NCI-H187 (cell line): ENCODE measurements at places on chromosomes 16 and 17.

GRCh38 chr16:57970970-57971369 is at the start of gene CNGB1:
CNGB1 (minus strand) TSS chr16:57971128; CDS start chr16:57967286, 3,842 bp downstream.
- no peak for DNase-seq

DNA sequence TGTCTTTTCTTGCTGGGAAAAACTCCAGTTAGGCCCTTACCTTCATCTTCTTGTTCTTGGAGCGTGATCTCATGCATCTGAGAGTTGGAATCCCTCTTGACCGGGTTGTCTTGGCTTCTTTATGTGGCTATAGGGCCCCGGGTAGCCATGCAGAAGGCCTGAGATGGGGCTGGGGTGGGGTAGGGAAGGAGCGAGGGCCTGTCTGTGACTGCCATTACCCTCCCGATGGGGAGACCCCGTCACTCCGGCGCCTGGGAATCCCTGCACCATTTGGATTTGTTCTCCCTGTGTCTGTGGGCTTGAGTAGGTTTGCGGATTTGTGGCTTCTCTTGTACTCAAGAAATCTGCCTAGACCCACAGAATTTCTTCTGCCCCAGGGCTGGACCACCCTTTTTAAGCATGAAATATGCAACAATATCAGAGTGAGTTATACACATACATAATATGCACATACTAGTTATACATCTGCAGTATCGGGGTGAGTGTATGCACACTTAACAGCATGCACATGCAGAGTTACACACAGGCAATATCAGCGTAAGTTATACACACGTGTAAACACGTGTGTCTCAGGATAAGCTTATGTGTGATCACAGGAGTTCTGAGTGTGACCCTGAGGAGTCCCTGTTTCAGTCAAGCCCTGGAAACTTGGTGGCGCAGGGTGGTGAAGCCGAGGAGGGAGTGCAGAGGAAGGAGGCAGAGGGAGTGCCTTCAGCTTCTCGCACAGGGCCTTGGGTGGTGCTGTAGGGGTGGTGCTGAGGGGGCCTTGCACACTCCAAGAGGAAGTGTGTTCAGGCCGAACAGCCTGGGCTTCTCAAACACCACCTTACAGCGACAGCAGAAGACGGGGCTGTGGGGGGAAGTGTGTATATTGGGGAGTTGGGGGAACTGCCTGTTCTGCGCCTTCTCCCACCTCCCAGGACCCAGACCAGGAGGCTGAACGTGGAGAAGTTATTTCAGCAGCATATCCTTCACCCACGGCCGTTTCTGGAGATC is 18.5 kb downstream of the CCDC42 start:
- DNase-seq: no peak

GRCh38 chr16:4142268-4142667 is 26.0 kb upstream of the ADCY9 start:
- no peak for DNase-seq

GRCh38 chr17:50903604-50904517 is 37.7 kb upstream of the TOB1 start:
- no peak for DNase-seq

DNA sequence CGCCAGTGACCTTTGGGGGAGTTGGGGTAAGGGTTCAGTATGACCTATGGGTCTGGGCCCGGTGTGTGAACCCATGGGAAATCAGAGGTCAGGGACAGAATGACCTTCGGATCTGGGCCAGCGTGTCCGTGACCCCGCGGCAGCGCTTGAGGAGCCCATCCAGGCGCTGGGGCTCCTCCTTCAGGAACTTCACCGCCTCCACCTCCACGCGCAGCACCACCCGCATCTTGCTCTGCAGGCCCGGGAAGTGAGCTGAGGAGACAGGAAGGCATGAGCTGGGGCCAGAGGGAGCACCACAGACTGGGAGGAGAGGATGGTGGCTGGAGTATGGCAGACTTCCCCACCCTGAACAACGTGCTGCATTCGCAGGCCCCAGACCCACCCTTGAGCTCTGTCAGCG is 53.4 kb downstream of the SRCIN1 start:
- DNase-seq: no peak

DNA sequence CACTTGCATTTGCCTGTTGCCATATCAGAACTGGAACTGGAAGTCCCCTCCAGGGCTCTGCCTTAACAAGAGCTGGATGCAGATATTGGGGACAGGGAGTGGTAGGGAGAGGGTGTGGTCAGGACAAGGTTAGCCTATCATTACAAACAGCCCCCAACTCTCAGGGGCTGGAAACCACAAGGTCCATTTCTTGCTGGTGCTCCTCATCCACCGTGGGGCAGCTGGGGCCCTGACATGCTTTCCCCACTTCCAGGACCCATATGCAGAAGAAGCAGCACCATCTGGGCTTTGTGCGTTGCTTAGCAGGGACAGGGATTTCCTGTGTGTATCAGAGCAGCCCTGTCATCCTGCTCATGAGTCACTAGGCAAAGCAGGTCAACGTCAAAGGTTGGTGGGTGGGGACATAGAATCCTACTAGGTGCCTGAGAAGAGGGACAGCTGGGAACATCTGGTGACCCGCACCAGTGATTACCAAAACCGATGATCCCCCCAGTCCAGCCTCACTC is 26.9 kb downstream of the RGS9 start:
- DNase-seq: no peak

GRCh38 chr16:10338426-10338825 is 47.4 kb upstream of the ATF7IP2 start:
- DNase-seq: no peak

- no peak for DNase-seq
These were observed 26.0 kb downstream of the KCNJ16 start for GRCh38 chr17:70100983-70101382.
